Esophagus mucosa (tissue), 1 donor: ENCODE measurements at places on chromosomes 7 and 10.

DNA sequence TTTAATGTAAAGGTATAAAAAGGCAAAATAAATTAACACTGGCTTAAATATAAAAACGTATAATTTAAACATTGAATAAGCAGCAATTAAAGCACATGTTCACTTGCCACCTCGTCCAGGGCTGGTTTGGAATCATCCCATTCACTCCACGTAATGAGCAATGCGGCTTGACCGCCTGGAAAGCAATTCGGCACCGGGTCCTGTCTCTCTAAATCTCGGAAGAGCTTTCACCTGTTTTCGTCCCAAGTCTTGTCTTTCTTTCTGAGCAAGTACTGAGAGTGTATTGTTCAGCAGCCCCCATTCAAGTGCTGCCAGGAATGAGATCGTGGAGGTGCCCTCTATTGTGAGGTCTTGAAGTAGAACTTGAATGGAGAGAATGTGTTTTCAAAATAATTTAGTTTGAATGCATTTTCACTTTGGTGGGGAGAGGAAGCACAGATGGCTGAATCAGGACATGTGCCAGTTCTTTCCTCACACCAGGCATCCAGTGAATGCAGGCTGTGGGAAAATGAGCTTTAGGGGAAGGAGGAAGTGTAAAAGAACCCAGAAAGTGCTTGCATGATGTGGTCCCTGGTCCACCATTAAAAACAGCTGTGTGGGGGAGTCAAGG lies 515.2 kb downstream of the REEP3 start:
- ATAC-seq, result no peak

GRCh38 chr7:47301105-47301477 lies 280.8 kb downstream of the TNS3 start:
- no peak for ATAC-seq

DNA sequence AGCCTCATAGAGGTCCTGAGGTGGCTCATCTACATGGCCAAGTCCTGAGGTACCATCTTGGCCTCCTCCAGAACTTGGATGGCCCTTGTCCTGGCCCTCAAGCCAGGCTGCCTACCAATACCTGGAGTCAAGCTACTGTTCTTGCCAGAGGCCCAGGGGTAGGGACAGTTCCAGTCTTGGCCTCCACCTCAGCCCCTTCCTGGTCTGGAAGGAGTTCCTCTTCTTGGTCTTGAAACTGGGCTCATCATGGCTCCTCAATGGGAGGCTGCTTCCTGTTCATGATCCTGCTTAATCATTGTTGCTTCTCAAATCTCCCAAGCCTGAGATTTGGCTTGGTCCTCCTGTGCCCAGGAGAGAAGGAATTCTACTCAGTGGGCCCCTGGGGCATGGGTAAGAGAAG lies 3.9 kb downstream of the HPS6 start:
- no peak for ATAC-seq

GRCh38 chr7:141165521-141165920 lies 91.7 kb downstream of the TMEM178B start:
- no peak for ATAC-seq

DNA sequence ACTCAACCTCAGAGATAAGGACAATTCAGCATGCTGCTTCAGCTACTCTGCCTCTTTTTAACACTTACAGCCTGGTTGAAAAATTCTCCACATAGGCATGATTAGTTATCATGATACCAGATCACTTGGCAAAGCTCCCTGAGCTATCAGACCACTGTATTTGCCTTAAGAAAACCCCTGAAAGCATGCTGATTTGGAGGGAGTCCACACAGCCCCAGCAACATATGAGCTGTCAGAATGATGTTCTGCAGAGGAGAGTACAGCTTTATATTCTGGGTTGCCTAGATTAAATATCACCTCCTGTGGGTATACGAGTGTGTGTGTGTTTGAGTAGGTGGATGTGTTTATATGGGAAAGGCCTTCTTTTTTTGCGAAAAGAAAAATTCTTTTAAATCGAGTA lies 170.2 kb upstream of the CHRM2 start:
- no peak for ATAC-seq

- ATAC-seq, result no peak
Observed at GRCh38 chr10:93871671-93872204, 22.0 kb upstream of the SLC35G1 start.

DNA sequence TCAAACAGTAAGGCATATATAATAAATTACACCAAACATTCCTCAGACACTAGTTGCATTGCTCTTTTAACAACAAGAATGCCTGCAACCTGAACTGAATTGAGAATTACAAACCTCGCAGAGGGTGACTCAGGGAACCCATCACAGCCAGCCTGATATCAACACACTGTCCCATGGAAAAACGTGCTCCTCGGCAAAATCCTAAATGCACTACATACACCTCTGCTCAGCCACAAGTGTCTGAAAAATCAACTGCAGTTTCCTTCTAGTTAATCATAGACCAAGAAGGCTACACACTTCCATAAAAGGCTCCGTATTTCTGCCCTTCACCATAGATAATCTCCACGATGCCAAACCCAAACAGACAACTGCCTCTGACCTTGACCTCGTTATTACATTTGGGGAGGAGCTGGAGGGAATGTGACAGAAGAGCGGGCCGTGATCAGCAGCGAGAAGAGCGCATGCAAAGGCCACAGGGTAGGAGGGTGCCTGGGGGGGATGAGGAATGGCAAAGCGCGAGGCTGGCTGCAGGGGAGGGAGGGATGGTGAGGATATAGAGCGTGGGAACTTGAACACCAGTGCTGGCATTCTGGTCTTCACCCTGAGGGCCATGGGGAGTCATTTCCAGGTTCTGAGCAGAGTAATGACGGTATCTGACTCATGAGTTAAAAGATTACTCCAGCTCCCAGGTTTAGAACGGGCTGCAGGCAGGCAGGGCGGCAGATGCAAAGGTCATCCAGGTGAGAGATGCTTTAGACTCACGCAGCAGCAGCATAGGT lies 201.9 kb upstream of the FRMD4A start:
- peak; percentile 86 for ATAC-seq

DNA sequence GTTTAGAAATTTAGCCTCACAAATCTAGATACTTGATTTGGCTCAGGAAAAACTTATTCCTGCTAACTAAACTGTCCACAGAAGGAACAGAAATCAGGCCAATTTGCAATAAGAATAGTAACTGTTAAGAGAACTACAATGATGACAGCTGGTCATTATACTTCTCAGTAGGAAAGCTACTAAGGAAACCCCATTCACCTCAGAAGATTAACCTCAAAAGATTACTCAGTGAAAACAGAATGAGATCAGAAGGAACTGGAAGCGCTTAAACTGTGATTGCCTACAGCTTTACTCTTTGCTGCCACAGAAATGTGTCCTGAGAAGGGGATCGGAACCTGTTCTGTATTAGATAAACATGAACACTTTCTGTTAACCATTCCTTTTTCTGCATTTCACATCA lies 24.3 kb upstream of the DNAJB12 start:
- no peak for ATAC-seq

- ATAC-seq, result no peak
Observed at GRCh38 chr10:122239578-122240257, 31.4 kb upstream of the BTBD16 start.

DNA sequence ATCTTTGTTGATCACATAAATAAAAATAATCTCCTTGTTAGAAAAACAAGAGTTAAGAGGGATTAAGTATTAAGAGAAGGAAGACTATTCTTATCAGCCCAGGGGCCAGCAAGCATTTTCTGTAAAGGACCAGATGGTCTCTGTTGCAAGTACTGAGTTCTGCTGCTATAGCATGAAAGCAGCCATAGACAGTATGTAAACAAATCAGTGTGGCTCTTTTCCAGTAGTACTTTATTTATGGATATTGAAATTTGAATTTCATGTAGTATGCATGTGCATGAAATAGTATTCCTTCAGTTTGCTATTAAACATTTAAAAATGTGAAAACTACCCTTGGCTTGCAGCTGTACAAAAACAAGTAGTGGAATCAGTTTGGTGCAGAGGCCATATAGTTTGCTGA lies 81.7 kb downstream of the STK31 start:
- ATAC-seq, result no peak

DNA sequence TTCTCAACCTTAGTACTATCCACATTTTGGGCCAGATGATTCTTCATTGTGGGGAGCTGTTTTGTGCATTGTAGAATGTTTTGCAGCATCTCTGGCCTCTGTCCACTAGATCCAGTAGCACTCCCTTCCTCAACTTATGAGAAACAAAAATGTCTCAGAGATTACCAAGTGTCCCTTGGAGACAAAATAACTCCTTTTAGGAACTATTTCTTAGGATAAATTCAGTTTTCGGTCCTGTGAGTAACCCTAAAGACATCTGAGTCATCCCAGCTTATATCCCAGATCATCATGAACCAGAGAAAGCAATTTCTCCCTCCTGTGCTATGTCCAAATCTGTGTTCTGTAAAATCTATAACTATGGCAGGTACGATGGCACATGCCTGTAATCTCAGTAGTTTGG lies 266.6 kb upstream of the PHYHIPL start:
- ATAC-seq, result no peak

GRCh38 chr7:80412842-80413241 lies 99.0 kb downstream of the GNAT3 start:
- ATAC-seq, result peak; percentile 49

DNA sequence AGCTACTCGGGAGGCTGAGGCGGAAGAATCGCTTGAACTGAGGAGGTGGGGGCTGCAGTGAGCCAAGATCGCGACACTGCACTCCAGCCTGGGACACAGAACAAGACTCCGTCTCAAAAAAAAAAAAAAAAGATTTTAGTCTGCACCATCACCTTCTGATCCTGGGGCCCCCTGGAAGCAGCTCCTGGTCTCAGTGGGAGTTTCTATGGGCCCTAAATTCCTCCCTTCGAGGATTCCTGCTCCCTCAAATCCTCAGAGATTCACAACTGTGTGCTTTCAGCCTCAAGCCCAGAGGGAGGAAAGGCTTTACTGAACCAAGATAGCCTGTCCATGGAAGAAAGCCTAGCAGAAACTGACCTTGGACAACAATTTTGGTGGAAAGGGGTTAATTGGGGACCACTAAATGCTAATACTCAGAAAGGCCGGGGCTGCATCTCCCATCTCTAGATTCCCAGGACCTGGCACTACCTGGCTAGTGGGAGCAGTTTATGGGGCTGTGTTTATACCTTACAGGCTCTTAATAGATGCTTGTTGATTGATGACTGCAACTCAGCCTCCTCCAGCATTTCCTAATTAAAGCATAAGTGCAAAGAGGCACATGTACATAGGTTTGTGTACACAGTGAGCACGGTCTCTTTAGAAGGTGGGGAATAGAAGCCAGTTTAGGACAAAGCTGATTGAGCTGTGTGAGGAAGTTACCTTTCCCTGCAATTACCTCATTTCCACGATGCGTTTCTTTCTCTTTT lies 9.2 kb upstream of the FGFR2 start:
- ATAC-seq, result no peak

- ATAC-seq, result peak; percentile 17
Observed at GRCh38 chr7:127251465-127252376, 1.0 kb downstream of the GRM8 start.

DNA sequence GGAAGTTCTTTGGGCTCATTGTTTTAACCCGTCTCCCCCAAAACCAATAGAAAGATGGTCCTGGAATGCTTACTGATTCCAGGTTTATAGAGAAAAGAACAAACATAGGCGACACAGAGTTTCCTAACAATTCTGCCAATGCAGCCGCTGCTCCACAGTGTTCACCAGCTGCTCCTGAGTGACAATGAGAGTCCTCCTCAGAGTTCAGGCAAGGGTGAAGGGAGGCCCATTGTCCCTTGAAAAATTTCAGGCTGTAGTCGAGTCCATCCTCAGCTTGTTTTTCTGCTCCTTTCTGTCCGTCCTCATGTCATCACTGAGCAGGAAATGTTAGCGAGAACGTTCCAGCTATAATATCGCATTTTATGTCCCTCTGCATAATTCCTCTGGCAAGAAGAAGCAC lies 537.6 kb downstream of the TCERG1L start:
- ATAC-seq, result no peak

DNA sequence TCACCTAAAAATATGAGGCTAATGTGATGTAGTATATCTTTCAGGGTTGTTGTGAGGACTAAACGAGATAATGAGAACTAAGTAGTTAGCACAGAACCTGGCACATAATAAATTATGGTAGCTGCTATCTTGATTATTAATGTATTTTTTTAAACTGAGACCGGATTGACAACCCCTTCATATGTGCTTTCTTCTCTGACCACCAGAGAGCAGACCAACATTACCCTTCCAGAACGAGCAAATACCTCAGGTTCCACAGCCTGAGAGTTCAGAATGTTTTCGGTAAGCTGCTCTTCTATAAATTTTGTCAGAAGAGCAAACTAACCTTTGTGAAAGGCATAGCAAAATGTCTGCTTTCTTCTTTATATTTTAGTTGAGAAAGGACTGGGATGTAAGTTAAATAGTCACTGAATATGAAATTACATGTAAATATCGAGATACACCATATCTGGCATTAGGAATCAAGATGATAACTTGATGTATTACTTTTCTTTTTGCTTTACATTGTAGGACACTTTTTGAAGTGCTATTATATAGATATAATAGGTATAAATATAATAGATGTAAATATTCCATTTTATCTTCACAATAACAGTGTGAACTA lies 13.6 kb upstream of the BPGM start:
- peak; percentile 68 for ATAC-seq

DNA sequence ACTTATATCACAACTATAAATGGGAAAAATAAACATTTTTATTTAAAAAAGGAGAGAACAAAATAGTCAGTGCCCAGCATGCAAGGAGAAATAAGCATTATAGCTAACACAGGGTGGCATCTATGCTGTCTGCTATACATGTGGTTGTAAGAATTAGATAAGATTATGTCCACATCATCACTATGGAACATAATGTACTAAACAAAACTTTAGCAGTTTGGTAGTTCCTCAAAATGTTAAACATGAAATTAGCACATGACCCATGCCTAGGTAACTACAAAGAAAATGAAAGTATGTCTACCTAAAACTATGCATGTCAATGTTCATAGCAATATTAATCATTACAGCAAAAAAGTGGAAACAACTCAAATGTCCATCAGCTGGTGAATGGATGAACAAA lies 28.7 kb upstream of the RUFY2 start:
- no peak for ATAC-seq

DNA sequence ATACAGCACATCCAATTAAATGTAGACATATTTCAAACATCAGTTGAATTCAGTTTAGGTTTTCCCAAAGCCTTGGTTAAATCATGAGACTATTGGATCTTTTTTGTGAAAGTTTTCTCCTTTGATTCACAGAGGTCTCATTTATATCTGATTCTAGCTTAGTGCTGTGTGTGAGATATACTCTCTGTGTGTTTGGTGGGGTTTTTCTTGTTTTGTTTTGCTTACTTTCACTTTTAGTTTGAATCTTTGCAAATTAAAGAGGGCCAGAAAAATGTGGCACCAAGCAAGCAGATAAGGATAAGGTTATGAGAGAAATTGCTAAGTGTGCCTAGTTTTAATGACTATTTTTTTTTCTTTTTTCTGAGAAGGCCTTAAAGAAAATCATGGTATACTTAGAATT lies 12.6 kb upstream of the OR6B1 start:
- no peak for ATAC-seq

- no peak for ATAC-seq
Observed at GRCh38 chr7:81632418-81632817, 137.4 kb downstream of the HGF start.

GRCh38 chr10:62501547-62501946 lies 127.4 kb downstream of the ZNF365 start:
- no peak for ATAC-seq

GRCh38 chr7:129045682-129046081 lies 9.2 kb downstream of the TNPO3 start:
- ATAC-seq, result no peak
